ENCODE measurements at places on chromosomes 1 and 21.

GRCh38 chr1:154791292-154792166, 78.6 kb downstream of the KCNN3 start:
- peak; percentile 46 for DNase-seq

- no peak for DNase-seq
These were observed 2.3 kb downstream of the POFUT2 start for GRCh38 chr21:45285266-45285931.

- DNase-seq = no peak
These were observed at the start of gene FTCD for GRCh38 chr21:46155514-46156377. FTCD (minus strand) TSS chr21:46155579; CDS start chr21:46155523, 56 bp downstream.

- DNase-seq = no peak
These were observed 111.4 kb upstream of the HOOK1 start for GRCh38 chr1:59703226-59703917.

GRCh38 chr21:32918478-32919120, 107.1 kb upstream of the OLIG2 start:
- no peak for DNase-seq

GRCh38 chr1:14915356-14916054, 238.0 kb upstream of the TMEM51 start:
- DNase-seq = peak; percentile 15

- DNase-seq = no peak
These were observed 72.4 kb upstream of the TIAM1 start for GRCh38 chr21:31416465-31416864.

- DNase-seq = no peak
These were observed 595.1 kb upstream of the ZP4 start for GRCh38 chr1:238485912-238486209.

DNA sequence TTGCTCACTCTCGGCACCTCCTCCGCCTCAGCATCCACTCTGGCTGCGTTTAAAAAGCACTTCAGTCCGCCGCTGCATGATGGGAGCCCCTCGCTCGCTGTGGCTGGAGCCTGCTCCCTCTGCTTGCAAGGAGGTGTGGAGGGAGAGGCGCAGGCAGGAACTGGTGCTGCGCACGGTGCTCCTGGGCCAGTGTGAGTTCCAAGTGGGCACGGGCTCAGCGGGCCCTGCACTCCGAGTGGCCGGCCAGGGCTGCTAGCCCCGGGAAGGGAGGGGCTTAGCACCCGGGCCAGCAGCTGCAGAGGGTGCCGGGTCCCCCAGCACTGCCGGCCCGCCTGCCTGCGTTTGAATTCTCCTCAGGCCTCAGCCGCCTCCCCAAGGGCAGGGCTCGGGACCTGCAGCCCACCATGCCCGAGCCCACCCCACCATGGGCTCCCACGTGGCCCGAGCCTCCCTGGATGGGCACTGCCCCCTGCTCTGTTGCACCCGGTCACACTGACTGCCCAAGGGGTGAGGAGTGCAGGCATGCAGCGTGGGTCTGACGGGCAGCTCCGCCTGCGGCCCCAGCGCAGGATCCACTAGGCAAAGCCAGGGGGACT, 1599.5 kb downstream of the NCAM2 start:
- no peak for DNase-seq

GRCh38 chr1:187413405-187414169, 584.8 kb downstream of the PLA2G4A start:
- no peak for DNase-seq

- peak; percentile 30 for DNase-seq
These were observed 3.8 kb downstream of the GFI1 start for GRCh38 chr1:92482665-92483609.

GRCh38 chr1:229186373-229187056, 84.4 kb upstream of the RAB4A start:
- no peak for DNase-seq

Measured in stimulated activated CD4-positive, alpha-beta T cell treated with anti-CD3 and anti-CD28 coated beads, Interleukin-1b, Interleukin-23, amount 100 ng/mL, for 4 hours (primary cell).